ENCODE measurements at places on chromosomes 7 and 10.

- no peak for DNase-seq
These were observed 2.8 kb downstream of the COPS6 start for GRCh38 chr7:100091411-100092181.

- no peak for DNase-seq
These were observed 21.1 kb upstream of the FOXI2 start for GRCh38 chr10:127715782-127716378.

GRCh38 chr10:112182784-112183328 is 709 bp downstream of the GPAM start:
- no peak for DNase-seq

GRCh38 chr7:69598081-69598486 is at the start of gene AUTS2:
Gene AUTS2 (plus strand): TSS chr7:69598475. CDS start chr7:69599654, 1,179 bp downstream.
- peak; percentile 11 for DNase-seq

All from activated T-cell treated with anti-CD3 and anti-CD28 coated beads for 4 hours (primary cell).